ENCODE measurements at places on chromosomes 2 and 18.

GRCh38 chr2:55948176-55948923 is 24.8 kb upstream of the EFEMP1 start:
- no peak for DNase-seq

DNA sequence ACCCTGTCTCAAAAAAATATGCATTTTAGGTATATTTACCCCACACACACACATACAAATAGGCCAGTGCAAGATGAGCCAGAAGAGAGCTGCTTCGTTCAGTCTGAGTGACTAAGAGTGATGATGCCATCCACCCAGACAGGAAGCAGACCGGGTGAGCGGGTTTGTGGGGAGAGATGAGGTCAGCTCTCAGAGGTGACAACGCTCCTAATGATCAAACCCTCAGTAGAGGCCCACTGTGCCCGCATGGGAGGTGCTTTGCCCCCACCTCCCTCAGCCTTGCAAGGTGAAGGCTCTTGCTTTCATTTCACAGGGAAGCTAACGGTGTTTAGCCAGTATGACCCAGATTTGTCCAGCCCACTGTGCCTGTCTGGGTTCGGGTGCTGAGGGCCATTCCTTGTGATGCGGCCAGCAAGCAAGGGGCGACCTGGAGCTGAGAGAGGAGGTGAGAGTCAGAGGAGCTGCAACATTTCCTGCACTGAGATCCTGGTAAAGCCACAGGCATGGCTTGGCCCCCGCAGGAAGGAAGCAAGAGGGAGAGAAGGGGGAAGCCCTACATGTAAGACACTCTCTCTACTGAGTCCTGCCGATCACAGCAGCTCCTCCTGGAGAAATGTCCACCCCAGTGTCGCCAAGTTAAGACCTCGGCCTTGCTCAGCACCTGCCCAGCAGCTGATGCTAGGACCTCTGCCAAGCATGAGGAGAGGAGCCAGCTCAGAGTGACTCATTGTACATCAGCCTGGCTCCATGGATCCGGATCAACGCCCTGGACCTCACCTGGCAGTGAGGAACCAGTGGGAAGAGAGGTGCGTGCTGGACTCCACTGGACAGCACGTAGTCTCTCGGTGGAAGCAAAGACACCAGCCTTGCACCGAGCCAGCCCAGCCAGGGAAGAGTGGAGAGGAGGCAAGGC is 37.0 kb downstream of the NIFK start:
- DNase-seq: peak; percentile 77

DNA sequence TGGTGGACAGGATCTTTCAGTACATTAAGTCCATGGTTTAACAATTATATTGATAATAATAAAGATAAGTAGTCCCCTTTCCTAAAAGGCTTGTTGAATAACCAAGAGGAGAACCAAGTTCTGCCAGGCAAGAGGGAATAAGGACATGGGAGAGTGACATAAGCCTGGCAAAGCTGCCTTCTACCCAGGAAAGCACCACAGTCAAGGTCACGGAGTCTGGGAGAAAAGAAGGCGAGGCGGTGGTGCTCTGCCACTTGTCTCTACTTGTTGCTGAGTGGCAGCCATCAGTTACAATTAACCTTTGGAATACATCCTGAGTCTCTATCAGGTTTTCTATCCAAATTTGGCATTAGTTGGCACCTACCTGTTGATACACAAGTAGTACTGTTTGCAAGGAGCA is 101.7 kb upstream of the GATA6 start:
- DNase-seq: no peak

DNA sequence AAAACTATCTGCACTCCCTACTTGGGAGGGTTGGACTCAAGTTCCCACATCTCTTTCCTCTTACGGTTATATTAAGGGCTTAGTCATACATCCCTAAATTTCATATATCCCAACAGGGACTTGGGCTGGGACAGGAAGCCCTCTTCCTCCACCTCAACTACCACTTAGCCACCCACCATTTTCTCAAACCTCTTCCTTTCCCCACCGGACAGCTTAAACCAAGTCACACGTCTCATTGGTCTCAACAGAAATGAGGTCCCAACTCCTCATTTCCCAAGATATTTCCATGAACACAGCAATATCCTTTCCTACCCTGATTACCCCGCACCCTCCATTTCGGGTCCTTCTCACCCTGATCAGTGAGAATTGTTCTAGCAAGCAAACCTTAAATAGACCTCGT is 736 bp downstream of the ZSCAN30 start:
- no peak for DNase-seq

- DNase-seq: no peak
Measured at GRCh38 chr2:112646791-112647689, 1.3 kb downstream of the SLC20A1 start.

- DNase-seq: no peak
Measured at GRCh38 chr2:21837168-21837960, 713.6 kb downstream of the TDRD15 start.

- DNase-seq: no peak
Measured at GRCh38 chr2:81235601-81236000, 931.0 kb upstream of the LRRTM1 start.

DNA sequence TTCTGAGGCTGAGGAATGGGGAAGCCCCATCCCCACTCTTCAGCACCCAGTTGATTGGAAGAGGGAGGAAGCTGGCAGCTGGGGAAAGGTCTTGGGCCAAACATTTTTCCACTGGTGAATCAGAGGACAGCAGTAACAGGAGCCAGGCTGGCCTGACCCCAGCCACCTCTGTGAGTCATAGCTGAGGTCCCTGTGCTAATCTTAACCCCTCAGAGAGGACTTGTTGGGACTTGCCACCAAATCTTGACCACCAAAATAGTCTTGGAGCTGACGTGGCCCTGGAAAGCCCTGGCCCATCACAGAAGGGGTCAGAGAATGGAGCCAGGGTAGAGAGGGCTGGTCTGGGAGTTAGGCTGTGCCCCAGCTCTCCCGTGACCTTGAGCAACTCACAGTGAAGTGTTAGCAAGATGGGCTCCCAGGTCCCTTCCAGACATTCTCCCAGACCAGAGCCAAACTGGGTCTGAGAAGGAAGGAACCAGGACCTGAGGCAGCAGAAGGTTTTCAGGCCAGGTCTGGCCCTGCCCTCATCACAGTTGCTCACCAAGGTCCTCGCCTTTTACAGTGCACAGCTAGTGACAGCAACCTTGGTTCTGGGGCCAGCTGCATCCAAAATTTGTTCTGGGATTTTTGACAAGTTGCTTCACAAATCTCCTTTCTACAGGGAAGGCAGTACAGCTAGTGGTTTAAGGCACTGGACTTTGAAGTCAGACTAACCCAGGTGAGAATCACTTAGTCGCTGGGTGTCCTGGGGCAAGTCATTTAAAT is 266.6 kb downstream of the CYP26B1 start:
- no peak for DNase-seq

GRCh38 chr2:193695367-193695766 is 1500.6 kb upstream of the TMEFF2 start:
- no peak for DNase-seq

- DNase-seq: no peak
Measured at GRCh38 chr2:238853721-238854120, 5.8 kb downstream of the TWIST2 start.

GRCh38 chr2:104250635-104251034 is 603.3 kb upstream of the POU3F3 start:
- DNase-seq: no peak

DNA sequence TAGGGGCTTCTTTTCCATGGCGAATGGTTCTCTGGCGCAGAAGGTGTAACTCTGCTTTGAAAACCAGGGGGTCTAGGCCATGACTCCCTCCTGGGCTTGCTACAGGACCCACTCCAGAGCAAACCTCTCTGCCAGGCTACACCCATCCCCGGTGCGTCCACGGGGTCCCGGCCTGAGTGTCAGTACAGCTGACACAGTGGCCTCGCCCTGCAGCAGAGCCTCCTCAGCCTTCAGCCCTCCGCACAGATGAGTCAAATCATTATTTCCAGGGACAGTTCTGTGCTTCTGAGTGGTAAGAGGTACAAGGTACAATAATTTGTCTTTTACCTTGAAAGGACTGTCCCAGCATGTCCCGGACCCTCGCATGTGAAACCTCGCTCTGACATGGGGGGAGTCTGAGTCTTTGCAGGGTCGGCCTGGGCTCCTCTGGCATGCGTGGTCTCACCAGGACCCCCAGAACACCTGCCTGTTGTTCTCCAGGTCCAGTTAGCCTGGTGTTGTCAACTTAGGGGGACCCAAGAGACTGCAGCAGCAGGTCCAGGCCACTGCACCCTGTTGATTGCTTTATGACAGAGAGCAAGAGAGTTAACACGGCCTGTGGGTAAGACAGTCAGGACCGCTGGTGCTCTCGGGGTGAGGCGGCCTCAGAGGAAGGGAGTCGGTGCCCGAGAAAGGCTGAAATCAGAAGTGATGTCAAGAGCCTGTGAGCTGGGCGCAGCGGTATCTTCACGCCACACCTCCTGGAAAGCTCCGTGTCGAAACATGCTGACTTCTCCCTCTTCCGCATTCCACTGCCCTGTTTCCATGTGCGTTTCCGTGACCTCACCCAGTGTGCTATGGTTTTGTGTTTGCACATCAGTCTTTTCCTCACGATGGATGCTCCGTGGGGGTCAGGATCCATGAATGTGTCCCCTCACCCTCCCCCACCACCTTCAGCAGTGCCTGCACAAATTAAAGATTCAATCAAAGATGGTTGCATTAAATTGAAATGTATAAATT is 340.1 kb downstream of the EIPR1 start:
- DNase-seq: no peak

DNA sequence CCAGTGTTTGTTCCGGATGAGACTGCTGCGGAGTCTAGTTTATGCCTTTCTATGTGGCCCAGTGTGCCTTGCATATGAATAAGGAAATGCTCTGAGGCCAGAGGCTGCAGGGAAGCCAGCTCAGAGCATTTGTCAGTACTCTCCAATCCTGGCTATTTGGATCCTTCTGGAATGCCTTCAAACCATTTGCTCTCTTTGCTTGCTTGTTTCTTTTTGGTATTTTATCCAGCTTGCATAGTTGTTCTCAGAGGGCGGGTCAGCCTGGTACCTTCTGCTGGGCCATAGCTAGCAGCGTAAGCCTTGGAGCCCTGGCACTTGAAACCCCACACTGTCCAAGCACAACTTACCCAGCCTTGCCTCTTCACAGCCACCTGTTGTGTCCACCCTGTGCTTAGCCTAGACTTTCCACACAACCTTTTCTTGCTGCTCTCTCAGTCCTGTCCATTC is 20.5 kb downstream of the CENPO start:
- DNase-seq: no peak

DNA sequence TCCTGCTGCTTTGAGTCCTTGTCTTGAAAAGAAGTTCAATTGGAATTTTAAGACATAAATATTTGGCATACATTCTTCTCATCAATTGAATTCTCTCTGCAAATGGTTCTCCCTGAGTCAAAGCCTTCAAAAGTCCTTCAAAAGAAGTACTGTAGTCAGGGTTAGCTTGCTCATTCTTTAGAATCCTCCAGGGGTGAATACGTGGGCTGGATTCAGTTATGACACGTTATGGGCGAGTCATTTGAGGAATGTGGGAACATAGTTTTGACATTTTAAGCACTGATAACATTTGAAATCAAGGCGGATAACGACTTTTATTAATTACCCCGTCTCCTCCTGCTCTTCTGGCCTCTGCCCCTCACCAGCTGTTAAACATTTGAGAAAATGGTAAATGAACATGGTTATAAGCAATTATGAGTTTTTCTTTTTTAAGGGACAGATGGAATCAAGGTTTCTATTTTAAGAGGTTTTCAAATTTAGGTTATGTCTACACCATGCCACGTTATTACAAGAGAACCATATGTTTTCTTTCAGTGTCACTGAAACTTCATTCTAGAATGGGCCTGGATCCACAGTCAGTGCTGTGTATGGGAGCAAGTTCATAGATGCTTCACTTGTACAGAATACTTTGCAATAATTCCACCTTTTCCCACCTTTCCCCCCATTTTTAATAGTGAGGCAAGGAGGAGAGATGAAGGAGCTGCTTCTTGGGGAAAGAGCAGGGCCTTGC is 273.1 kb downstream of the TSN start:
- no peak for DNase-seq

DNA sequence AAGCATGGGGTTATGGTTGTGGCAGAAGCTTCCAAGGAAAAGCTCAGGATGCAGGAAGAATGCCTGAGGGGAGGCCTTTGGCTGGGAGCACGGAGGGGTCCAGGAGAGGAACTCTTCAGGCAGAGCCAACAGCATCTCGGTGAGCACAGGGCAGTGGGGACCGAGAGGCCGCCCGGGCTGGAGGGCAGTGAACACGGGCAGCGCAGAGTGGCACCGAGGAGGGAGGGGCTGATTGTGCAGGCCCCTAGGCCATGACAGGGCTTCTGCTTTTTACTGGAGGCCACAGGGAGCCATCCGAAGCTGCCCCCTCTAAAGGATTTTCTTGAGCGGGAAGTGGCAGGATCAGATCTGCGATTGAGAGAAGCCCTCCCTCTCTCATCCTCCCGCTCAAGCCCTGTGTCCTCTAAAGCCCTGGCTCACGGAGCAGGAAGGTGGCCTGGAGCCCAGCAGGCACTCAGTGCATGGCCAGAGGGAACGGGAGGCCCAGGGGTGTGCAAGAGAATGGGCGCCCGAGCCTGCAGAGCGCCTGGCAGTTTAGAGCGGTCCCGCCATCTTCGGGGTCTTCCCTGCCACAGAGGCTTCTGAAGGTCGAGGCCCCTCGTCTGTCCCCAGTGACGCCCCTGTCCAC is 110.0 kb upstream of the STON1 start:
- no peak for DNase-seq

DNA sequence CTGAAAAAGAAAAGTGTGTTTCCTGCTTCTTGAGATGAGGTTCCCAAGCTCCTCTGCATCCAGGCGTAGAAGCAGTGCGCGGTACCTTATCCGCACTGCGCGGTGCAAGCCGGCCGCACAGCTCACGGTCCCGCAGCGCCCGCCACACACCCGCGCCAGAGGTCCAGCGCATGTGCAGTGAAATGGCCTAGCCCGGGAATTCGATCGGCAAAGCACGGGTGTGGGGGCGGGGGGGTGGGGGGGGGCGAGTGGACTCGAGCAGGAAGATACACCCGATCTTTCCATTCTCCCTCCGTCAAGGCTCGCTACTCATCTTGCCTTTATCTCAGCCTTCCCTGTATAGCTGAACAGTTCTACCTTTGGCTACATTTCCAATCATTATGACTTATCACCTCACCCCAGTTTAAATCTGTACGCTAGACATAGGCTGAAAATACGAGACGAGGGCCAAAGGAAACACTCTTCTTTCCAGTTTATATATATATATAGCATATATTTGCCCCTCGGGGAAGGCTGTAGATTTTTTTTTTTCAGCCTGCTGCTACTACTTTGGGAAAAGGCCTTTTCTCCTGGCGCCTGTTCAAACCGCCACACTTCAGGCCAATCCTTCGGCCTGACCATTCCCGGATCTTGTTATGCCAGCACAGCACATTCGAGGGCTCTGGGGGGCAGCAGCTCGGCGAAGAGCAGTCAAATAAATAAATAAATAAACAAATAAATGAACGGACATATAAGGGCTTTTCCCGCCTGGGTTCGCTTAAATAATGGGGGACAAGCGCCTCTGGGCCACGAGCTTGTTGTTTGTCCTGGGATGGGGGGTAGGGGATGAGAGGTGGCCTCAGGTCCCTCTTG is 10.4 kb downstream of the HOXD8 start:
- no peak for DNase-seq

GRCh38 chr2:106307860-106308259 is 113.8 kb upstream of the UXS1 start:
- DNase-seq: no peak

GRCh38 chr2:201827621-201828020 is 21.3 kb downstream of the CDK15 start:
- DNase-seq: no peak

- peak; percentile 18 for DNase-seq
Measured at GRCh38 chr2:241636182-241637017, 558 bp downstream of the THAP4 start.

All from stimulated activated CD8-positive, alpha-beta memory T cell treated with anti-CD3 and anti-CD28 coated beads, Interleukin-4, amount 100 ng/mL, for 24 hours (primary cell).